Thymus (tissue), 14 donors: ENCODE measurements at places on chromosomes 3 and 15. TPM values are rescaled to one million over a fixed set of nuclear protein-coding genes. Genes with fewer than 3 reads are reported as not detected.

GRCh38 chr3:67765575-67765974, 111.2 kb upstream of the SUCLG2 start:
- H3K36me3 ChIP-seq, result no peaks in the 10 kb centered on the region
- no peaks in the 10 kb centered on the region for H3K4me1 ChIP-seq
- no peak overlapping the region for H3K4me3 ChIP-seq
- no peaks in the 10 kb centered on the region for H3K27me3 ChIP-seq

- H3K36me3 ChIP-seq, result no peaks in the 10 kb centered on the region
- no peak overlapping the region for H3K27ac ChIP-seq
- H3K27me3 ChIP-seq, result no peaks in the 10 kb centered on the region
- H3K4me3 ChIP-seq, result no peak overlapping the region
- H3K4me1 ChIP-seq, result no peaks in the 10 kb centered on the region
These were observed 201.4 kb upstream of the STT3B start for GRCh38 chr3:31331278-31331677.

DNA sequence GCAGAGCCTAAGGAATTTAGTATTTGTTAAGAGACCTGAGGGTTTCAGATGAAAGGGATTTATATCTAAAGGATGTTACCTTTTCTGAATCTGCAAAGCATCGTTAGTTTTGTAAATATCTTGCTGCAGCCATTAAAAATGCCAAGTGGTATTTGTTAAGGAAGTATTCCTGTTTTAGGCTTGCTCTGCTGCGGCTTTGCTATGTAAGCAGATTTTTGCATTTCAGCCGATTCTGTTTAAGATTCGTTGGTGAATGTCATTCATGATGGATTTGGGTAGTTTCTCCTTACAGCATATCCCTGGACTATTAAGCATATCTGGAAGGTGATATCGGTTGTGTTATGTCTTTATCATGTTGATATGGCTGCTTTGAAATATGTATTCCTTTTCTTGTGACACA, 1.0 kb downstream of the USP8 start:
- peaks cover 6% of the 10 kb centered on the region for H3K36me3 ChIP-seq
- H3K4me1 ChIP-seq, result peaks cover 6% of the 10 kb centered on the region
- peak overlapping the region; percentile 10 for H3K27ac ChIP-seq
- H3K4me3 ChIP-seq, result peak overlapping the region; percentile 90

Gene MAP1A
- 12.7 TPM for total RNA-seq

Gene NUP210
- 23.8 TPM for total RNA-seq

Gene REC114
- total RNA-seq, result 0.09 TPM

Gene WDR93
- total RNA-seq, result 0.09 TPM

Gene DPH3
- total RNA-seq, result 14.5 TPM

Gene SKIL
- 30.6 TPM for total RNA-seq

Gene C3orf49
- total RNA-seq, result not detected
